ENCODE measurements at places on chromosomes 13 and 19. TPM values are rescaled to one million over a fixed set of nuclear protein-coding genes. Genes with fewer than 3 reads are reported as not detected.

Gene NDUFA3
- 152 TPM for total RNA-seq

DNA sequence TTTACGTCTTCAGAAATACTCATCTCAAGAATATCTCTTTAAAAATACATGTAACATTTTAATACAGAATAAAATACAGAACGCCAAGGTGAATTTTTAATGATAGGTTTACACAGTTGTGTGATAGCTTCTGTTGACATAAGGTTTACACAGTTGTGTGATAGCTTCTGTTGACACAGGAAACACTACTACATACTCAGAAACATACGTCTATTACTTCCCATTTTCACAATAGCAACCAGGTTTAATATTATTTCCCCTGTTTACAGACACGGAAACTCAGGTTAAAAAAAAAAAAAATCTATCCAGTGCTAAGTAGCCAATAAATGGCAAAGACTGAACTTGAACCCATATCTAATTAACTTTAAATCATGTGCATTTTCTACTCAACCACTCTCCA is 571.2 kb downstream of the LIG4 start:
- no peak for DNase-seq

DNA sequence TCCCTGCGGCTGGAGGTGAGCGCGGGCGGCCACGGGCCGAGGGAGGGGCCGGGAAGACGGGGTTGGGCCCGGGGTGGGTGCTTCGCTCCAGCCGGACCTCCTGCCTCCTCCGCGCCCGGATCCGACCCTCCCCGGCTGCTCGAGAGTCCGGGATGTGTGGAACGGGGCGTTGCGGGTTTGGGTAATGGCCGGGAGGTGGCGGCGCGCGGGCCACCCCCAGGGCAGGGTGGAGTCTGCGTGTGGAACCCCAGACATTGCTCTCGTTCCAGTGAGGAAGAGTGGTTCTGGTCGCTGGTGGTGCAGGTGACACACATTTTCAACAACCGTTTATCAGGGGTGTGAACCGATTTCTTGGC is 38.8 kb downstream of the ARHGEF7 start:
- DNase-seq: no peak

DNA sequence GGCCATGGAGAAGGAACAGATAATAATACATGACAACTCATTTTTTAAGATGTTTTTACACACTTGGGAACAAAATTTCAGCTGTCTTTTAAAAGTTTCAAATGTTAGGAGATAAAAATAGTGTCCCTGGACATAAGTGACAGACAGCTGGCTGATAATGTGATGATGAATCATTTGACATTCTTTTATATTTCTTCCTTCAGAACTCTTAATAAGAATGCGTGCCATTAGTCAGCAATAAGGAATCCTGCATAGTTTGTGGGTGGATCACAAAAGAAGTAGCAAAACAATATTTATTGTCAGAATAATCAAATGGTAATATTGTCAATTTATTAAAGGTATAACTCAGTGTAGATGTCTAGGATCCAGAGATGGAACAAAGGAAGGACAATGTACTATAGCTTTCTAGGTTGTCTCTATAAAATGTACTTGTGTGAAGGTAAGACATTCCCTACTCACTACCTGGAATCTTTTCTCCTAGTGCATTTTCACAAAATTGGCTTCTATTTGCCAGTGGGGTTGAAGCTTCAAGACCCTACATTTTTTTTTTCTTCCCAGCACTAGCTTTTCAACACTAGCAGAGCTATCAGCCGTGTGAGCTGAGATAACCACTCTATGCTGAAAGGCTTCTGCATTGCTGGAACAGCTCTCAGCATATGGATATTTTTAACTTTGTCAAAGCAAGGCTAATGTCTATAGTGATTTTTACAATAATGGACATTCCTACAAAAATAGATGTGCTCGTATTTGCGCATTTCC is 175.6 kb upstream of the SLITRK6 start:
- DNase-seq: no peak
